ENCODE measurements at places on chromosomes 1 and 21. TPM values are rescaled to one million over a fixed set of nuclear protein-coding genes. Genes with fewer than 3 reads are reported as not detected.

The FCRL4 gene
- not detected for polyA plus RNA-seq

The PCP4 gene
- 0.06 TPM for polyA plus RNA-seq

The FCRL2 gene
- polyA plus RNA-seq = 0.03 TPM

The SH3GLB1 gene
- 124 TPM for polyA plus RNA-seq

The OR2L13 gene
- polyA plus RNA-seq = not detected

The FLVCR1 gene
- polyA plus RNA-seq = 0.52 TPM

The UBL4B gene
- not detected for polyA plus RNA-seq

The FCRL5 gene
- 0.04 TPM for polyA plus RNA-seq

The CSF3R gene
- 0.73 TPM for polyA plus RNA-seq

The FAM72B gene
- not detected for polyA plus RNA-seq

The CD52 gene
- polyA plus RNA-seq = 3.9 TPM

The PALMD gene
- 54.4 TPM for polyA plus RNA-seq
